Left forelimb (tissue), 1 donor: ENCODE measurements at places on chromosomes 2 and 18.

- peak; percentile 69 for DNase-seq
Measured at GRCh38 chr2:240624950-240625621, at the start of gene GPR35. Gene GPR35 (plus strand): TSS chr2:240625480. CDS start chr2:240629953, 4,473 bp downstream.

DNA sequence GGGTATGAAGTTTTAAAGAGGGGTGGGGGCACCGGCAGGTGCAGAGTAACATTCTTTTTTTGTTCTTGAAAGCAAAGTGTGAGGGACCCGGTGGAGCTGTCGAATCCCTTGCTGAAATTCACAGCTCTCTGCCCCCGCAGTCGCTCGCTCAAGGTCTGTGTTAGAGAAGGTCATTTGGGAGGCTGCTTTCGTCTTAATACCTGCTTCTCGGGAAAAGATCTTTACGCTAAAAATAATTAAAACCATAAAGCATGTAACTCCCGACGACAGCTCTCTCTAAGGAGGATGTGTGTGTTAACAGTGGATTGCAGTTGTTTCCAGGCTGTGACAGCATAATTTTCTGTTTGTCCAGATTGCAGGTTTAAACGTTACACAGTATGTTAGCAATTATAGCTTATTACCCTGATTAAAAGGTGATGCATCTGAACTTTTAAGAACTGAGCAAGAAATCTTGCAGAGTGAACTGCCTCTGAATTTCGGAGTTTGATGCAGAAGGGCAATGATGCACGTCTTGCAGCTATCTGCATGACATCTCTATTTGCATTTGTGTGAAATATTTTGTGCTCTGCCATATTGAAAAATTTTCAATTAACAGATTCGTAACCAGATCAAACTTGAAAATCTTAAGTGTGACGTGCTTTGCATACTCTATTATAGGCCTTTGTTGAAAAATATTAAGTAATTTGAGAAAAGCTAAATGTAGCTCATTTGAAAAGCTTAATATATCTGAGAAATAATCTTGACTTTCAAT lies 954 bp downstream of the RAPGEF4 start:
- DNase-seq = no peak

DNA sequence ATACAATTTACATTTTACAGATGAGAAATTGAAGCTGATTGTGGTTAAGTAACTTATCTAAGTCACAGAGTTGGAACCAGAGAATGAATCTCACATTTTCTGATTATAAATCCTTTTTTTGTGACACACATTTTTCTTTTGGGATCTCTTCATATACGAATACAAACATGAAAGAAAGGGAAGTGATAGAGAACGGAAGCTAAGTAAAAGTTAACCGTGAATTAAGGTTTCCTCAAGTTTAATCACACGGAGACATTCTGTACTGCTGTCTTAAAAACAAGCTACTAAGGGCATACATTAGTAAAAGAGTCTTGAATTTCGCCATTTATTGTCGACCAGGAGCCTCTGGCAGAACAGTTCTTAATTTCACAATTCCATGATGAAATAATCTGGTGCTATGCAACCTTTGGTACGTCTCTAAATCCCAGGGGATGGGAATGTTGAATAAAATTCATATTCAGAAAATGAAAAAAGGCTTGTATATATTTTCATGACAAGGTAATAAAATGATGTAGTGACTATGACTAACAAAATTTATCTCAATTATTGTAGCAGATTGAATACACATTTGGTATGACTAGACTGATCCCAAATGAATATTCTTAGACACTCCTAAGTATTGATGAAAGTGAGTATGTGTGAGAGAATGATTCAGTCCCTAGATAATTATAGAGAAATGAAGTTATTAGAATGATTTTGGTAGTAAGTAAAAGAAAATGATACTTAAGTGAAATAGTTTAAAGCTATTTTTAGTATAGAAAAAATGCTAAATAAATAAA lies 40.3 kb upstream of the ZSWIM2 start:
- no peak for DNase-seq

DNA sequence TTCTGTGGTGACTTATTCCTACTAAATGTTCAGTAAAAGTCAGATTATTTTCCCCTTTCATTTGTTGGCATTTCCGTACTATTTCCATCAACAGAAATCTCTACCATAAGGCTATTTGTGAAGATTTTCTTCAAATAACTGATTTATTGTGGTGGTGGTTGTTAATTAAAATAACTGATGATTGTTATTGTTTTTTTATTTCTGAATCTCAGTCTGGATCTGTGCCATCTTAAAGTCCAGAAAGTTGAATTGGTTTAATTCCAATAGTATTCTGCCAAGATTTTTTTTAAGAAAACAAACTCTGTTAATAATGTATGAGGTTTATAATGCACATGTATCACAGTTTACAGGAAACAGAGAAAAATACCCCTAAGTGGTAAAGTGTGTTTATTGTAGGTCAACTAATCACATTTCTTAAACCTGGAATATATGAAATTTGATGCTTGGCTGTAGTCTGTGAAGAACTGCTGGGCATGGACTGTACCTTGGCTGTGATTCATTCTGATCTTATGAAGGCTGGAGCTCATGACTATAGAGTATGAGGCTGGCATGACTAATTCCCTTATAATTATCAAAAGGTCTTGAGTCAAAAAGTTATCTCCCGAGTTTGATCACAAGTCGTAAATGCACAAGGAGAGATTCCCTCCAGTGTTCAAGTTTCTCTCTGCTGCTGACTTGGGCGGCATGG lies 134.2 kb upstream of the RND3 start:
- no peak for DNase-seq

DNA sequence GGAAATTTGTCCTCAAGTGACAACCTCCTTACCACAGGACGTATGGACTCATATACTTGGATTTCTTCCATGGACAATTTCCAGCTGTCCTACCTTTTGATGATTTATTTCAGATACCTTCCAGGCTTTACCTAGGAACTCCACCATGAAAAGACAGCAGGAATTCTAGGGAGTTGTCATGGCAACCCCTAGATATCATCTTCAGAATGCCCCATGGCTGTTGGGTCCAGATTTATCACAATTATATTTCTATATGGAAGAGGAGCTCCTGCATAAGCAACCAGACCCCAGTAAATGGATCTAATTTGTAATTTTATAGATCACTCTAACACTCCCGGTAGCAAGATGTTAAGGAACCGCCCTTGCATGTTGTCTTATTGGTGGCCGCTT lies 102.3 kb upstream of the ZNF521 start:
- no peak for DNase-seq

DNA sequence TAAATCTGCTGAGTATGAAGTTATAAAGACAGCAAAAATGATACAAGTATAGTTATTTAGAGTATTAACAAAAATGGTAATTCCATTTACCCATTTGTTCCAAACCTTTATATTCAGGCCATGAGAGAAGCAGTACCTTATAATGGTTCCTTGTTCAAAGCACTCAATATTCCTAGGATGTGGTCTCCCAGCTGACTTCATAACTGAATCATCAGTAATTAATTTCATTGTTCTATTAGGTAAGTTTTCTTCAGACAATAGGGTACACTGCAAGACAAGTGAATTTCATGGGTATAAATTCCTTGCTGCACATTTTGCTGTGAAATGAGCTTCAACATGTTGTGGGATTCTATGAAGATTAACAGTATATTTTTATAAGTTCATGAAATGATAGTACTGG lies 550.8 kb upstream of the ZEB2 start:
- DNase-seq = no peak

DNA sequence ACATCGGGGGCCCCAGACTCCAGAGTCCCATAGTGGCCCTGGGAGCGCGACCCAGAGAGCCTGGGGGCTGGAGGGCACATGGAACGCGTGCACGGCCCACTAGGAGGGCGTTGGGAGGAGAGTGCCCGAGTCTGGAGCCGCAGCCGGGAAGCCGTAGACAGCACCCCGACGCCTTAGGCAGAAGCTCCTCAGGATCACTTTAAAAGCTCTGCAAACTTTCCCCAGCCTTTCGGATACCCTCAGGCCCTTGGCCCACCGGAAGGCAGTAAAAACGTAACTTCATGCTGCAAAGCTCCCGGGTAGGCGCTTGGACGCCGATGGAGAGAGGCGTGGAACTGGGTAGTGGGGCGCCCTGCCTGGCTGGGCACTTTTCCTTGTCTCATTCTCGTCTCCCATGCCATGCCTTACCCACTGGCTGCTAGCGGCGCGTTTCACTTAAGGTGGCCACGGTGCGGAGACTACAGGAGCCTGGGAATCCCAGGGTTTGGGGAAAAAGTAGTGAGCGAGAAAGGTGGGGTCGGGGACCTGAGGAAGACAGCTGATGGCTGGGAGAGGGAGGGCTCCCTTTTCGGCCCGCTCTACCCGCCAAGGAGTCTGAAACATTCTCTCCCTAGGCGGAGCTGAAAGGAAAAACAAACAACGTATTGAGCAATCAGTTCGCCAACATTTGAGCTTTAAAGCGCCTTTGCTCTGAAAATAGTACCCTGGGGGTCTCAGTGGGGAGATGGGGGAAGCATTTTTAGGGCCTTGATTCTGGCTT lies 141.8 kb downstream of the MEIS1 start:
- no peak for DNase-seq

- no peak for DNase-seq
Measured at GRCh38 chr2:98807221-98807620, 76.3 kb upstream of the MGAT4A start.

GRCh38 chr2:217804791-217805667 lies 197.8 kb downstream of the TNS1 start:
- no peak for DNase-seq
